ENCODE measurements at places on chromosomes 5 and 9.
A peak's percentile ranks its signal among the peaks of the same experiment; 100 is the strongest.

DNA sequence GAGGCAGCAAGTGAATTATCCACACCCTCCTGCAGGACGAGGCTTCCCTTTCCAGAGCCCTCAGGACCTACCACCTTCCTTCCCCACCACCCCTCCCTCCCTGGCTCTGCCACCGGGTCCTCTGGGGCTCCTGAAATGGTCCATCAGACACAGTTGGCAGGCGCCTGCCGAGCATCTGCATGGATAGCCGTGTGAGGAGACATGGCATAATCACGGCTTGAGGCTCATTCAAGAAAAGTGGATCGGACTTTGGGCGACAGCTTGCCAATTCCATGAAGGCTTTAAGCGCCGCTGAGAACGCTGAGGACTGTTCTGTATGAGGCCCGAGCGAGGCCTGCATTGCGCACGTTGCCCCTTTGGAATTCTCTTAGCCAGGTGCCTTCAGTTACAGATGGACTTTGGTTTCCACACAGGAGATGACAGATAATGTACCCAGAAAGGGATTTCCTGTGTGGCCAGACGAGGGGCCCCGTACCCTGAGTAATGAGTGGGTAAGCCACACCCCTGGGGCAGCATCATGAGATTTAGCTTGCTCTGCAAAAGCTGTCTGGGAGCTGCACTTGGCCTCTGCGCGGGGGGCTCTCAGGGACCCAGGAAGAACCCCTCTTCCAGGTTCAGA is 179.8 kb downstream of the OLFM1 start:
- no peak for DNase-seq

- no peak for DNase-seq
Measured at GRCh38 chr9:77899679-77900354, 131.8 kb downstream of the GNAQ start.

DNA sequence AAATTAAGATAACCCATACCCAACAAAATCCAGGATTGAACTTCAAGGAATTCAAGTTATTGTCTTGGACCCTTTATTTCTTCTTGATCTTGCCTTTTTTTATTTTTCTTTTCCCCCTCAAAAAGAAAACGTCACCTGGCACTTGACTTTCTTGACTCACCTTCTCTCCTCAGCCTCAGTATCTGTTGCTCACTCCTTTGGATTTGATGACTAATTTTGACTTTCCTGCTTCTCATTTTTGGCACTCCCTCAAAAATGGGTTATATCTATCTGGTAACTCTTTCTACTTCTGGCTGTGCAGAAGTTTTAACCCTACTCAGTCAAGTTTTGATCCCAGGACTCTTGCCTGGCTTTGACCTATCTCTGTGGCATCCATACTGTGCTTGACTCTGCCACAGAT is 66.6 kb upstream of the SPATA31D4 start:
- DNase-seq = no peak

DNA sequence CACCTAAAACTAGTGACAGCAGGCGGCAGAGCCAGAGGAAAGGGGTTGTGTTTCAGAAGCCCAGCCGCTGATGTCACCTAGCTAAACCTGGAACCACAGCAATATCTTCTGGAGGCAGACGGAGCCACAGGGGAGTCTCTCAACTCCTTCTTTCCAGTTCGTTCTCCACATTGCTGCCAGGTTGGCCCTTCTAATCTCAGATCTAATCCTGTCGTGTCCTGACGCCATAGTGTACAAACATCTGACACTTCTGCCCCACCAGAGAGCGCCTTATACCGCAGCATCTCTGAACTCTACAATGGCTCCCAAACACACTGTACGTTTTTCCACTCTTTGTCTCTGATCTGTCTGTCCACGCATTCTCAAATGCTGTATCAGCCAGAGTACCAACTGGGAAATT is 240.0 kb downstream of the SMARCA2 start:
- DNase-seq = peak; percentile 21

DNA sequence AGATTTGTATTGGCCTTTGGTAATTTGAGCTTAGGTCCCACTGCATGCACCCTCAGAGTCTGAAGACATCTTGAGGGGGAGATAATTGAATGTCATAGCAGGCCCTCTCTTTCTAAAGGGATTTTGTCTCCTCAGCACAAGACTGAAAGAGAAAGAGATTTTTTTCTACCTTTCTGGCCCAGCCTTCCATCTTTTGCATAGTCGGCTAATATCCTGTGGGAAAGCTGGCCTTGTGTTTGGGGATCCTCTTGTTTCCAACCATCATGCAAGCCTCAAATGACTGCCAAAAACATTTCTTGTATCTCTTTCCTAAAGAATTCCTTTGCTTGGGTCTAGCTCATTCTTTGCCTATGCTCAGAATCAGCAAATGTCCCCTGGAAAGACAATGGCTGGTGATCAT is 42.0 kb upstream of the CDK5RAP2 start:
- no peak for DNase-seq

GRCh38 chr9:69812068-69813000 is 8.3 kb upstream of the CFAP95 start:
- DNase-seq = no peak

DNA sequence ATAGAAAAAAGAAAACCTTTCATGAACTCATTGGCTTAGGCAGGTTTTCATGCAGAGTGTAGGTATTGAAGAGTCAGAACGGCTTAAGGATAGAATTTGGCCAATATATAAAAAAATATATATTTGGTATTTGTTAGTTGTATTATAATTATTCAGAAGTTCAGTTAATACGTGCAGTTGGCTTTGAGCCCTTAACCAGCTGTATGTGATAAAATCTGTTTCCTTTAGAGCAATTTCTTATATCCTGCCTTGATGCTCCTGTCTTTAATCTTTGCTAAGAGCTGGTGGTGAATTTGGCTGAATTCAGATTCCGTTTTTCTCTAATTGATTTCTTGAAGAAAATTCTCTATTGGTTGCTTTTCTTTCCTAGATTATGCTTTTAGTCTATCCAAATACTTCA is 3.7 kb downstream of the ANXA1 start:
- no peak for DNase-seq
